Body of pancreas (tissue), 4 donors: ENCODE measurements at places on chromosomes 4 and X.
A peak's percentile ranks its signal among the peaks of the same experiment; 100 is the strongest.

GRCh38 chrX:72351606-72352334 is 46.1 kb upstream of the CITED1 start:
- no peak for DNase-seq

- no peak for DNase-seq
These were observed 90.7 kb upstream of the ADRA2C start for GRCh38 chr4:3675251-3676115.

GRCh38 chrX:41116948-41117347 is 31.7 kb downstream of the USP9X start:
- no peak for DNase-seq

- no peak for DNase-seq
These were observed 10.0 kb upstream of the APELA start for GRCh38 chr4:164866817-164867490.

- DNase-seq: no peak
These were observed 66.8 kb upstream of the MAB21L2 start for GRCh38 chr4:150515135-150515534.

DNA sequence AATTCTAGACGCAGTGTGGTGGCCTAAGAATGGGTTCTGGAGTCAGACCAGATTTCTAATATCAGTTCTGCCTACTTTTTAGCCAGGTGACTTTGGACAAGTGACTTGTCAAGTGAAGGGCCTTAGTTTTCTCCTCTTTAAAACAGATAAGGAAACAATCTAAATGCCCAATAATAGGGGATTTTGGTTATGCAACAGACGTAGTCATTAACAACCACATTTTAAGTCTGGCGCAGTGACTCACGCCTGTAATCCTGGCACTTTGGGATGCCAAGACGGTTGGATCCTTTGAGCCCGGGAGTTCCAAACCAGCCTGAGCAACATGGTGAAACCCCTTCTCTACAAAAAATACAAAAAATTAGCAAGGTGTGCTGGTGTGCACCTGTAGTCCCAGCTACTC is 2.1 kb upstream of the ZMYM3 start:
- DNase-seq: no peak

- DNase-seq: peak; percentile 41
These were observed at the start of gene DMD for GRCh38 chrX:33211356-33212260. DMD (minus strand) TSS chrX:33211549; CDS start chrX:33211312, 237 bp downstream.

- no peak for DNase-seq
These were observed 120.0 kb upstream of the SORBS2 start for GRCh38 chr4:185931986-185932385.

DNA sequence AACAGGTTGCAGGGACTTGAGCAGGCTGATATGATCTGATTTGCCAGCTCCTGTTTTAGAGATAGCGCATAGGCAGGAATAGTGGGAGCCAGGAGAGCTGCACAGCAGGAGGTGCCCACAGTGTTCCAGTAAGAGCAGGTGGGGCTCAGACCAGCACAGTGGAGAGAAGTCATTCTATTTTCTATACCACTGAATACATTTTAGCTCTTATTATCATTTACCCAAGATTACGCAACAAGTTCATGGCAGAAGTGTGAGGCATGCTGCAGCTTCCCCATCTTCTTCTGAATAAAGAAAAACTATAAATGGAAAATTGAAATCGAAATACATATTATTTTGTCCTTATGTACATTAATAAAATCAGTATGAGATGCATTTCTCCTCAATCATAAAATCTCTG is 114.7 kb upstream of the EDNRA start:
- DNase-seq: no peak

DNA sequence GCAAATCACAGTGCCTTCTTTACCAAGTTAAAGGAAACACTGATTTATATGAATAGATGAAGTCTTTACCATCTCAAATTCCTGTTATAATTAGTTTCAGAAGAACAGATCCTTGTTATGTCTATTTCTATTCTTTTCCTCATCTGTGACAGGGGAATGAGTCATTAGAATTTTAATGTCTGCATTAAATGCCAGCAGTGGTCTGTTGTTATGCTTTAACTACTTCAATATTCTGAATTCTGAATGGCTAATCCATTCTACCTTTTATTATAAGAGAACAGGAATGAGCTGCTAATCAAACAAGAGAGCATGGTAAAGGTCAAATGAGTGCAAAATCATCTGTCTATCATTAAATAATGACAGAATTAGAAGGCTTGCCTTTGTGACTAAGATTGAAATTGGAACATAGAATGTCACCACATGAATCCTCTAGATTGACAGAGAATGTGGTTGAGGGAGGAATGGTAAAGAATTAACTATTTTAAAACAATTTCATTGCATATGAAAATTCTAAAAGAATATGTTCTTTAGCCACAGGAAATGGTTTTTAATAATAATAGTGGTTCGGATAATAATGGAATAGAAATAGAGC is 935.5 kb downstream of the ADGRL3 start:
- no peak for DNase-seq

DNA sequence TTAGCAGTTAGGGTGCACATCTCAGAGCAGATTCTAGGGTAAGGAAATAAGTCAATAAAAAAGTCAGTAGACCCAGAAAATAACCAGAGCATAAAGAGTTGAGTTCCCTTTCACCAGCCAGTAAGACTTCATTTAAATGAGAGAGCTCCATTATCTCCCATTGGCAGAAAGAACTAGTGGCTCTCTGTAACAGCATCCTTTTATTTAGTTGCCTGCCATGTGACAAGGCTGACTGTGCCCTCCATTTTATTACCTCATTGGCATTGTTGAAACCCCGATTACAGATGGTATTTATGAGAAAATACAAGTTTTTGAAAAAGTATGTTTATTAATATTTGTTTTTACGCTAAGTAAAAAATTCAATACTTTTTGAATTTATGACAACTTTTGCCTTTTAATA is 859.5 kb upstream of the NDST4 start:
- DNase-seq: no peak

- DNase-seq: no peak
These were observed 3.7 kb downstream of the KIF4A start for GRCh38 chrX:70293621-70294020.

- no peak for DNase-seq
These were observed 276.0 kb downstream of the FBXW7 start for GRCh38 chr4:152259866-152260265.

DNA sequence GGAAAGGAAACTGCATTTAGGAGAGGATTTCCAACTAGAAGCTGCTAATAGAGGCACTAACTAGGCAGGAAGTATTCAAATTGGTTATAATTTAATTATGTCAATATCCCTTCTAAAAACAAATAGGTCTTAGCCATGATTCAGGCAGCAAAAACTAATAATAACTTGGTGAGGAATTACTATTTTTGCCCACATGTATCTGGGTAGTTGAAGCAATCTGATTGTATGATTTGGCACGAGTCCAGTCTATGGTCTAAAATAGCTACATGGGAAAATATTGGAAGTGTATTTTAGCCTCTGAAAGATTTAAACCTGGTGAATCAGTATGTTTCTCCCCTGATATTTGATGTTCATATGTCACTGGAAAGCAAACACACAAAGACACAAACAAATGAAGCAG is 62.2 kb downstream of the MFAP3L start:
- no peak for DNase-seq

GRCh38 chr4:102308032-102308799 is 37.1 kb downstream of the SLC39A8 start:
- DNase-seq: no peak

- DNase-seq: peak; percentile 29
These were observed 9.6 kb upstream of the INTU start for GRCh38 chr4:127622921-127623796.

DNA sequence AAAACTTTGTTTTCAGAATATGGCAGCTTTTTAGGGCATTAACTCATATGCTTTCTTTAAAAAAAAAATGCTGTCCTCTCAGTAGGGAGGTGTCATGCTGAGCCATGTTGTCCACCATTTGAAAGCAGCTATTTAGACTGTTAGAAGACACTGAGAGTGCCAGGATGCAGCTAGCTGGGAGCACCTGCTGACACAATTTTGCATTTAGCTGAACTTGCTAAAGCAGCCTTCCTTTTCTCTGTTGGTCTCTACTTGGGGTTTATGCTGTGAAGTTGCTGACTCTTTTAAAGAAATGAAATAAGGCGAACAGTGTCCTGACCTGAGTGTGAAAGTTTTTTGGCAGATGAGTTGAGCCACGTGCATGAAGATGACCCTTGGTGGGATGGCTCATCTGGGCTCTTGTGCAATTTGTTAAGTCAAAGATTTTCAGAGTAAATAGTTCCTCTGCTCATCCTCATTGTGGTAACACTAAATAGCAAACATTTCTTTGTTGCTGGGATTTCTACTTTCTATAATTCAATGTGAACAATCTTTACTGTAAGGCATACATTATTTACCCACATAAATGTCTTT is 64.5 kb downstream of the CDS1 start:
- no peak for DNase-seq

GRCh38 chrX:74249963-74250362 is 54.0 kb upstream of the ZCCHC13 start:
- no peak for DNase-seq

GRCh38 chr4:15161439-15161838 is 159.2 kb downstream of the CPEB2 start:
- no peak for DNase-seq

- DNase-seq: no peak
These were observed 7.6 kb downstream of the ENPEP start for GRCh38 chr4:110483516-110483915.

DNA sequence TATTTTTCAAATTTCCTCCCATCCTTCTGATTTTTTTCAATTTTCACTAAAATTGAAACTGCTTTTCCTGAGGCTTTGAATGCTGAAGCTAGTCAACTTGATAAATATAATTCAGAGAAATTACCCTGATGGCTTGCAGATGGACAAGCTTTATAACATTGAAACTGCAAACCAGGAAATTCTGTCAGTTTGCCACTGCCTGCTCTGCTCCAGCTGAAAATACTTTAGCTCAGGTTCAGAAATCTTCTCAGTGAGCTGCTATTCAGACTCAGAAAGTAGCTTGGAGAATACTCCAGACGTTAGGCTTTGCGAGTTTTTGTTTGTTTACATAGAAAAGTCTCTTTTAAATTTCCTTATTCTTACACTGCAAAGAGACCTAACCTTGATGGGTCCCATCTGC is 1574.7 kb downstream of the STIM2 start:
- DNase-seq: no peak

GRCh38 chr4:84237008-84237407 is 262.1 kb downstream of the NKX6-1 start:
- no peak for DNase-seq

DNA sequence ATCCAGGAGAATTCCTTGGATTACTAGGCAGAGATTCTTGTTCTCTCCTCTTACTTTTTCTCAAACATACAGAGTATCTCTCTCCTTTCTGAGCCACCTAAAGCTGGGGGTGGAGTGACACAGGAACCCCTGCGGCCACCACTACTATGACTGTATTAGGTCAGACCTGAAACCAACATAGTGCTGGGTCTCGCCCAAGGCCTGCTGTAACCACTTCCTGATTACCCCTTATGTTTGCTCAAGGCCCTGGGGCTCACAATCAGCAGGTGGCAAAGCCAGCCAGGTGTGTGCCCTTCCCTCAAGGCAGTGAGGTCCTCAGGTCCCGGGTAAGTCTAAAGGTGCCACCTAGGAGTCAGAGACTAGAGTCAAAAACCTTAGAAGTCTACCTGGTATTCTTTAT is 166.4 kb downstream of the PARM1 start:
- DNase-seq: no peak

DNA sequence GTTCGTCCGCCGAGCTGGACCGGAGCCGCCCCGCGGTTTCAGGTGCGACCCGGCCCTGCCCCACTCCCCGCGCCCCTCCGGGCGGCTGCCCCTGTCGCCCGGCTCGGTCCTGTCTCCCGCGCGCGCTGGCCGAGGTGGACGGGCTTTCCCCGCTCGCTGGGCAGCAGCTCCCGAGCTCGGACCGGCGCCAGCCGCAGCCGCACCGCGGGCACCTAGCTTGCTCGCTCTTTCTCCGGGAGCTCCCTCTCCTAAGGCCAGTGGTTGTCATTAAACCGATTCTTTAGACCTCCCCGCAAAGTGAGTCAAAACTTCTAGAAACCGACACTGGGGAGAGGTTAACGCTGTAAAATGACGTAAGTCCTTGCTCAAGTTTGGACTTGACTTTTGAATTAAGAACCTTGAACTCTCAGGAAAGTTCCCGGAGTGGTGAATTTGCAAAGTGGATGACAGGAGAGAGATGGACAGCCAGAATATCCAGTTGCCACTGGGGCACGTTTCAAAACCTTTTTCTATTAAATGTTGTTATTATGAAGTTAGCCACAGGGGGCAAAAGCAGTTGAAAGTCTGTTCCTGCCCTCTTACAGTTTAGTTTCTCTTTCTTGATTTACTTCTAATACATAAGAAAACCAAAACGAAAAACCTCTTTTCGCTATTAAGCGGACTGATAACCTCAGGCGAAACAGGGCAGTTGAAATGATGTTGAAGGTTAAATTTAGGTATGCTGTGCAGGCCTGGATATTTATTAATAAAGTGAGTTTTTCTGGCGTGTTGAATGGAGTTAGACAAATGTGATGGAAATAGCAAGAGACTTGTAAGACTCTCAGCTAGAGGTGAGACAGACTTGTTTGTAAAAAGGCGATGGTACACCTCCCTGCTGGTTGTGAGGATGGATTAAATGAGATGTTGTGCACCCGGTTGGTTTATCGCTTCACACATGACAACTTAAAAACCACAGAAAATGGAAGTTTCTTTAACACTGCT is 847 bp downstream of the PI4K2B start:
- DNase-seq: peak; percentile 62

- DNase-seq: no peak
These were observed 212.1 kb upstream of the ATP6AP2 start for GRCh38 chrX:40368611-40369061.

DNA sequence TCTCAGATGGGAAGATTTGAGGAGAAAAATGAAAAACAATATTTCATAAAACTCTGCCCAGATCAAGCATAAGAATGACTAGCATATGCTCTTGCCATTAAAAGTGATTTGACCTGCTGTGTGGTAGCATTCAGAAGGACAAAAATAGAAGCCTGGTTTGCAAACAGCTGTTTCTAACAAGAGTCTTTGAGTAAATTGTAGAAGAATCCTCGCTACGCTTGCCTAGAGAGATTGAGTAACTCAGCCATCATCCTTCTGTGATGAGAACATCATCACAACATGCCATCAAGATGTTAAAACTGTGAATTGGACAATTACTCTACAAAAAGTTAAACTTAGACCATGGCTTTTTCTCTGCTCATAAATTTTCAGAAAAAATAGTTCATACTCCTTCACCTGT is 168.9 kb upstream of the PUDP start:
- no peak for DNase-seq
